ENCODE measurements at places on chromosomes 2 and 18.

GRCh38 chr18:11808001-11808855 lies 43.0 kb upstream of the CHMP1B start:
- no peak for DNase-seq

DNA sequence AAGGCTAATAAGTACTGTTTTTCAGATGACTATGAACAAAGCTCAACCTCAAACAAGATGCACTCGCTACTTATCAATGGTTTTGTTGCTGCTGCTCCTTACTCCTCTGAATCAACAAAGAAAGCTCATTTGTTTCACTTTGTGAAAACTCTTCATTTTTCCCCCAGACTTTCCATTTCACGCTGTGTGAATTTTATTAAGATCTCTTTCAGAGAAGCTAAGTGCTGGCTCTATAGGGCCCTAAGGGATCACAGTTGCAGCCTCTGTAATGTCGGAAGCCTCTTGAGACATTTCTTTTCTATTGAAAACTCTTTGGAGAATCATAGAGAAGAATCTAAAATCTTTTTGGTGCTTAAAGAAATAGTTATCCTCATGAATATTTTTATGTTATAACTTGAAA lies 209.8 kb downstream of the CD226 start:
- no peak for DNase-seq

- no peak for DNase-seq
Observed at GRCh38 chr2:231102772-231103171, 22.1 kb downstream of the HTR2B start.

- no peak for DNase-seq
Observed at GRCh38 chr2:149438330-149438960, 108.1 kb downstream of the LYPD6 start.

GRCh38 chr2:233980955-233981561 lies 63.9 kb downstream of the TRPM8 start:
- DNase-seq: no peak

DNA sequence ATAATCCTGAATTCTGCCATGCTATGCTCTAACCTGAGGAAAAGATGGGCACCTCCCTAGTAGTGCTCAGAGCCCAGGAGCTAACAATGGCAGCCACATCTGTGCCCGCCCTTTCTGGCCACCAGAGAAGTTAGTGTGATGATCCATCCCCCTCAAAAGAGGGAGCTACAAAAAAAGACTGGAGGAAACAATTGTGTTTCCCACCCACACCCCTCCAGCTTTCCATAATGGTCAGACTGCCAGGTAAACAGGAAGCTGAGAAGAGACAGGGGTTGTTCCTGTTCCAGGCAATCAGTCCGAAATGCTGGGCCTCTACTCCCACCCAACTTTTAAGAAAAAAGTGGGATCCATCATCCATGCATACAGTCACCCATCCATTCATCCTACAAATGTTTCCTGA lies 3.2 kb downstream of the TBC1D8 start:
- no peak for DNase-seq

DNA sequence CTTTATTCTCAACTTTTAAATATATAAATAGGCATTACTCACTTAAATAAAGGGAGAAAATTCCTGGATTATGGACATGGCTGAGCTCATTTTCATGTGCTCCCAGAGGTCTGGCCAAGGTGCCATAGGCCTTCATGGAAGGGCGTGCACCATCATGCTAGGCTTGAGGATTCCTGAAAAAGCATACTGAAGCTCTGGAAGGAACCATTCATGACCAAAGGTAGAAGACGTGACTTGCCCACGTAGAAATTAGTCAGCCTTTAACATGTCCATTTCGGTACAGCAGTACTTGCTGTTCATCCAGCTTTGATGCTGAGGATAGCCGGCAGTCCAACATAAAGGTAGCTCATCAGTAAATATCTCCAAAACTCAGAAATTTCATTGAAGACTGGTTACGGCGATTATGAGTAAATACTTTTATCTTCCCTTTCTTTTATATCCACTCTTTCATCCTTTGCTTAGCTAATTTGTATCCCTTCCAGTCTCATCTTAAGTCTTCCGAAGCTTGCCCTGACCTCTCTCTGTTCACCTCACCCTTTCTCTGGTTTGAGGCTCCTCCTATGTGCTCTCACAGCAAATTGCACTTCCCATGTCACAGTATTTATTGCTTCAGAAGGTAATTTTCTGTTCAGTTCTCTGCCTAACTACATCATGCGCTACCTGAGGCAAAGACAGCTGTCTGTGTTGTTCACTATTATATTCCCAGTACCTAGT lies 32.3 kb upstream of the ASNSD1 start:
- DNase-seq: no peak

- DNase-seq: no peak
Observed at GRCh38 chr2:55115761-55116597, 65.7 kb upstream of the RTN4 start.

DNA sequence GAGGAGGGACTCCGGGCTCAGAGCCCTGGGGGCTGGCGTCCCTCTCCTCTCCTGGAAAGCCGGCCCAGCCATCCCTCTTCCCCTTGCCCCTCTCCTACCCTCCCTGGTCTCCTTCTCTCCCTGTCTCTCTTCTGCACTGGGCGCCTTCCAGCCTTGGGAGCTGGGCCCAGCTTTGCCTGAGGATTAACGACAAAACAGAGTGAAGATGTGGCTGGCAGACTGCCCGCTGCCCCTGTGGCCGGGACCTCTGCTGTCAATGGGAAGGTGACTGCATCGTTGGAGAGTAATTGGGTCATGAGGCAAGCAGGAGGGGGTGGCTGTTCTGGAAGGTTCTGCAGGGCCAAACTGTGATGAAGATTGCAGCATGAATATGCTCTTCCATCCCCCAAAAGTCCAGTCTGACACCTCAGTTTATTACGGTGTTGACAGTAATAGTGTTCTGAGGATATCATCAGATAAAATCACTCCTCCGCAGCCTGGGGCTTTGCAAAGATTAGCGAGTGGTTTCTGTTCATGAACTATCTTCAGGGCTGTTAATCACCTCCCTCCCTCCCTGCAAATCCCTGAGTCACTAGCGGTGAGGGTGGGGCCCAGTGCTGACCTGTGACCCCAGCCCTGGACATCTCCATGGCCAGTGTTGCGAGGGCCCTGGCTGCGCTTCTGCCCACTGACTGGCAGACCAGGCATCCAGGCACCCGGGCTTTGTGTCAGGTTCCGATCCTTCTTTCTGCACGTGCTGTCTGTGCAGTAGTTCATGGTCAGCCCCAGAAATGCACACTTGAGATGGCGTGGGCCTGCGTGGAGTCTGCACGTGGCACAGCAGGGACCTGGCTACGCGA lies 23.0 kb downstream of the RTP5 start:
- DNase-seq: no peak

GRCh38 chr2:28543316-28544035 lies 47.6 kb downstream of the PLB1 start:
- DNase-seq: no peak

- DNase-seq: no peak
Observed at GRCh38 chr2:99481941-99482340, 7.9 kb downstream of the REV1 start.

GRCh38 chr18:62634458-62634857 lies 80.9 kb upstream of the PHLPP1 start:
- no peak for DNase-seq

DNA sequence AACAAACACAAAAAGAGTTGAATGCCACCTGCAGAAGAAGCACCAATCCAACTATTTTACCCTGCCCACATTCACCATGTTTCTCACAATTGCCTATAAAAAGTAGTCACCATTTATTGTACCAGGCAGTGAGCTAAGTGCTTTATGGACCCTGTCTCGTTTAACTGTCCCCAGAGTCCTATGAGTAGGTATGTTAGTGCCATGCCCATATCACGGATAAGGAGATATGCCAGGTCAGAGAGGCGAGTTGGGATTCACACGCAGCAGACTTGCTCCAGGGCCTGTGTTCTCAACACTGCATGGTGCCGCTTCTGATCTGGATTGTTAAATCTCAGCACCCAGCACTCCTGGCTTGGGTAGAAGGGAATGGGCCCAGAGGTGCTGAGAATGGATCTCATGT lies 49.1 kb upstream of the CYP1B1 start:
- DNase-seq: no peak

- no peak for DNase-seq
Observed at GRCh38 chr2:149219856-149220255, 110.5 kb upstream of the LYPD6 start.

DNA sequence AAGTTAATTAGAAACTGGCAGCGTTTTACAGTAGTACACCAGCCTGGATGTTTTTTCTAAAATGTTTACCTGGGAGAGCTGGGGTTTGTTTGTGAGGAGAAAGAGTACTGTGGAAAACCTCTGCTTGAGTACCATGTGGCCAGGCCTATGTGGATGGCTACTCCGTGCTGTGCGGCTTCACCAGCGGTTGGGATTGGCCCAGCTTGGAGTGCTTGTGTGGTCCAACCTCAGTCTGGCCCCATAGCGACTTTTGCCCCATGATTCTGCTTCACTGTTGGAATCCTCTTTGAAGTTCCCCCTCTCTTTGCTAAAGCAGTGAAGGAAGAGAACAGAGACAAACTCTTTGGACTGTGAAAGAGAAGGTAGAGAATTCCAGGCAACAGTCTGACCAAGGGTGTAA lies 15.9 kb downstream of the CD8A start:
- no peak for DNase-seq

DNA sequence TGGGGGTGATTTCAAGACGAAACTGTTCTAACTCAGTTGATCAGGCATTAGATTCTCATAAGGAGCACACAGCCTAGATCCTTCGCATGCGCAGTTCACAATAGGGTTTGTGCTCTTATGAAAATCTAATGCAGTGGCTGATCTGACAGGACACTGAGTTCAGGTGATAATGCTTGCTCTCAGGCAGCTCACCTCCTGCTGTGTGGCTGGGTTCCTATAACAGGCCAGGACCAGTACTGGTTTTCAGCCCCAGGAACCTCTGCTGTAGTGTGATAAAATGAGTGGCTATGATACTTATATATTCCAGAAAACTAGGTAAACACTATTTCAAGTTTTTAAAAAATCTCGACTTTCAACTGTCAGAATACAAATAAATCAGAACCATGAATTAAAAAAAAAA lies 271.4 kb downstream of the GALNT13 start:
- no peak for DNase-seq

- no peak for DNase-seq
Observed at GRCh38 chr18:36130883-36131653, 1.4 kb downstream of the ELP2 start.

- no peak for DNase-seq
Observed at GRCh38 chr2:239214725-239215124, 186.1 kb downstream of the HDAC4 start.

DNA sequence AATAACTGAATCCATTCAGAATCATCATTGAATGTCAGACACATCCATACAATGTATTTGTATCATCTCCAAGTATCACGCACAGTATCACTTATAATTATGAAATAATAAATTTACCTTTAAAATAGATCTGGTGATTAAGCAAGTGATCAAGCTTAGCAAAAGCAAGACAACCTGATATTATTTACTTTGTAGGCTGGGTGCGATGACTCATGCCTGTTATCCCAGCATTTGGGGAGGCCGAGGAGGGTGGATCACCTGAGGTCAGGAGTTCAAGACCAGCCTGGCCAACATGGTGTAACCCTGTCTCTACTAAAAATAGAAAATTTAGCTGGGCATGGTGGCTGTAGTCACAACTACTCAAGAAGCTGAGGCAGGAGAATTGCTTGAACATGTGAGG lies 421.0 kb upstream of the NETO1 start:
- no peak for DNase-seq

GRCh38 chr2:176923205-176923604 lies 289.4 kb upstream of the HNRNPA3 start:
- DNase-seq: no peak

DNA sequence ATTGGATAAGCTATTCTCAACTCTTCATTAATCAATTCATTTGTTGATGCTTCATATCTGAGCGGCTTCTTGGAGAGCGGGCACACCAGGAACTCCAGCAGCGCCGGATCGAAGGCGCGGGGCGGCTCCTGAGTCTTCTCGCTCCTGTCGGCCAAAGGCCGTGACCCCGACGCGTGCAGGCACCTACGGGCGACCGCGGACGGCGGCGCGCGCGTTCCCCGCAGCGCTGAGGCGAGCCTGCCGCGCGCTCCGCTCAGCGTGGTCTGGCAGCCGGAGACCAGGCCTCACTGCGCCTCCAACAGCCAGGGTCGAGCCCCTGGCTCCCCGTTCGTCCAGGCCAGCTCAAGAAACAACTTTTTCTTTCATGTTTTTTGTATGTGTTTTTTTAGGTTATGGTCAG lies 97.5 kb downstream of the ICA1L start:
- no peak for DNase-seq

- DNase-seq: peak; percentile 19
Observed at GRCh38 chr2:85648619-85649018, 19.4 kb downstream of the SFTPB start.

DNA sequence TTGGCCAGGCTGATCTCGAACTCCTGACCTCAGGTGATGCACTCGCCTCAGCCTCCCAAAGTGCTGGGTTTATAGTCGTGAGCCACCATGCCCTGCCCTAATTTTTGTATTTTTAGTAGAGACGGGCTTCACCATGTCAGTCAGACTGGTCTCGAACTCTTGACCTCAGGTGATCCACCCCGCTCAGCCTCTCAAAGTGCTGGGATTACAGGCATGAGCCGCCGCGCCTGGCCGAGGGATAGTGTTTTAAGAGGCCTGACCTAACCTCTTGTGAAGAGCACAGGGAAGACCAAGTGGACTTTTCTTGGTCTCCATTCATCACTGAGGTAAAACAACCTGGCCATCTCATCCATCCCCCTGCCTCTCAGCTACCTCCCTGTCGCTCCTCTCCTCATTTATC lies 29.7 kb downstream of the SIX2 start:
- DNase-seq: no peak

DNA sequence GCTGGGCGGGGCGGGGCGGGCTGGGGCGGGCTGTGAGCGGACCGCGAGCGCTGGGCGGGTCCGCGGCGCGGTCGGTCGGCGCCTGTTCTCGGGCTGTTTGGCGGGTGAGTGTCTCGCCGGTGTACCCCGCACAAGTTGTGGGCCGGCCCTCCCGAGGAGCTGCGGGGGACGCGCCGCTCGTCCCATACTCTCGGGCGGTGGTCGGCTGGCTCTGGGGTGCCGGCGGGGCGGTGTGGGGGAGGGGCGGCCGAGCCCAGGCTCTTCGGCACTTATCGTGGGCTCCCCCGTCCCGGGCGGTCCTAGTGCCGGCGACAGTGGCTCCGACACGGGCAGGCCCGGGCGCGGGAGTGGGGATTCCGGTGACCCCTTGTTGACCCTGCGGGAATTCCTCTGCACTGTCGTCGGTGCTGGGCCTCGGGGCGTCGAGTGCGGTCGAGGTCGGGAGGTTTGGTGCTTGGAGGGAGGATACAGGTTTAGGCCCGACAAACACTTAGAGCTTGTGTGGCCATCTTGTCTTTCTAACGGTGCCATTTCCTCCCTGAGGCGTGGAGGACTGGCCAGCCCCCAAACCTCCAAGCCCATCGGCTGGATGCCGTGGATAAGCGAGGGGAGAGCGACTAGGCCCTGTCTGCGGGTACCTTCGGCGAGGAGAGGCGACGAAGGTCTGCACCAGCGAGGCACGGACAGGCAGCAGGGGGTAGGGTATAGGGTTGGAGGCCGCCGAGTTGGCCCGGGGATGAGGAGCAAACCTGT lies at the start of gene SEPTIN2:
Gene SEPTIN2 (plus strand): TSS at position 47 of the 753 bp plus-strand sequence. CDS start 8,308 bp downstream, outside the sequence.
- DNase-seq: peak; percentile 84

DNA sequence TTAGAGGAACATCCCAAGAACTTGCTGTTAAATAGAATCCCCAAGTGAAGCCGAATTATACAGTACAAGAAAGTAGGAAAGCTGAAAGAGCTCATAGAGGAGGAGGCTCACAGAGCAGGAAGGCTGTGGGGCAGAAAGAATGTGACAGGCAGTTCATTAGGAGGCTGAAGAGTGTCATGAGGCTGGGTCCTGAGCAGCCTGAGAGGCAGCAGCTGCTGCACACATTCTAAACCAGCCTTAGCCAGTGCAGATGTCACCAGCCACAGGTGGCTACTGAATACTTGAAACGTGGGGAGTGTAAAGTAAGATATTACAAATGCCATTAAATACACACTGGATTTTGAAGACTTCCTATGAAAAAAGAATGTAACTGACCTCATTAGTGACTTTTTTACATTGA lies 490.2 kb upstream of the KLHL29 start:
- DNase-seq: no peak
